ENCODE measurements at places on chromosomes 2 and 18.
A peak's percentile ranks its signal among the peaks of the same experiment; 100 is the strongest.

DNA sequence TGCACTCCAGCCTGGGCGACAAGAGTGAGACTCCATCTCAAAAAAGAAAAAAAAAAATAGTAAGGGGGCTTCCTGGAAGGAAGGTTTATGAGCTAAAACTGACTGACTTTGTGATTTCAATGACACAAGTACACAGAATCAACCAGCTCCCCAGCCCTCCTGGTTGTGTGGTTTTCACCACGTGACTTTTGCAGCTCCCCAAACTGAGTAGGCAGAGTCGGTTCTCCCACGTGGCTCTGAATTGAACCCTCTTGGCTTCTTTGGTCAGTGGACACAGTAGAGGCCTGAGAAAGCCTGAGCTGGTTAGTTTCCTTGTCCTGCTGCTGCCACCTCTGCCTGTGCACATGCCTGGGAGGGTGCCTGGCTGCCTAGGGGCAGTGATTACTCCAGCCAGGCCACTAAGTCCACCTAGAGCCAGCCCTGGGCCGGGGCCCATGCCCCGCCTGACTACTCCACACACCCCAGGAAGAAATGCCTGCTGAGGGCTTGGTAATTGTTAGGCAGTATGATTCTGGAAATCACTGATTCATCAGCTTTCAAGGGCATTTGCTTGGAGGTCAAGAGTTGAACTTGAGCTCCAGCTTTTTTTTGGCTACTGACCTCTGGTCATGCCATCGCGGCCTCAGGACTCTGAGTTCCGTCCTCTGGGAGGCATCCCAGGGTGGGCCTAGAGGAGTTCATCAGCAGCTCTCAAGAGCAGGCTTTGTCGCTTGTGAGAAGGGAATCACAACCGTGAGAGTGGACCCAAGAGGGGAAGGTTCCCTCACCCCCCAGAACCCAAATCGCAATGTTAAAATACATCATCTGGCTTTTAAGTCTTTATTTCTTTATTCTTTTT, 431.9 kb upstream of the HS6ST1 start:
- no peak for DNase-seq

- DNase-seq, result peak; percentile 35
Measured at GRCh38 chr2:130873700-130874346, 37.1 kb downstream of the ARHGEF4 start.

DNA sequence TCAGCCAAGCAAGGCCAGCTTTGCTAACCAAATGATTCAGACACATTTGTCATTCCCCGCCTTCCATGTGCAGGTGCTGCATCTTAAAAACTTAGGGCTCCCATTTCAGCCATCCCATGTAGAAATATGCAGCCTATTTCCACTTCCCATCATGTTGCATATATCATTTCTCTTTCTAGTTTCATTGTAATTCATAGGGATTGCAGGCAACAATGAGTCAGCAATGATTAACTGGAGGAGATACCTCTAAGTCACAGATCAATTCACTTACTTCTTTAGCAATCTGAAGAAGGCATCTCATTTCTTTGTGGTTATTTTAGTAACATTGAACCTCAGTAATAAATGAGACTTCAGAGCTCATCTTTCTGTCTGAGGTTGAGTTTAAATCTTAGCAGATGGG, 276.1 kb upstream of the PKDCC start:
- DNase-seq, result no peak

DNA sequence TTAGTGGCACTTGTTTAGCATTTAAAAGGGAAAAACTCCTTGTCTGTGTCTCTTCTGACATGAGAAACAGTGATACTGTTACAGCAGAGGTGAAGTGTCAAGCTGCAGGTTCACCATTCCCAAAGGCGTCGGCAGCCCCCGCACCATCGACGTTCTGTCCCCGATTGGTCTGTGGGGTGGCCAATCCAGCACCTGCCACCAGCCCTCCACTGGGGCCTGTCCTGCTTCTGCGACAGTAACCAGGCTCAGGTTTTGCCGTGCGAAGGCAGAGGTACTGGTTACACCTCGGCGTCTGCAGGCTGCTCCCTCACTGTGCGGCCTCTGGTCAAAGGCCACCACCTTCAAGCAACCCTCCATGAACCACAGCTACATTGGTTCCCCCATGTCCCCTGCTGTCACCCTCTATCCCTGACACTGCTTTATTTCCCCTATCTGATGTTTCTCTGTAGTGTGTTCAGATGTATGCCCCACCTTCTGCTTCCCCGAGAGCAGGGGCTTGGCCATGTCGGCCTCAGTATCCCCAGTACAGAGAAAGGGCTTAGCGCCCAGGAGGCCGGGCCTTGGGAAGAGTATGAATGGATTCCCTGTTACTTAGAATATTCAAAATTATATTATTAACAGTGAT, 8.6 kb upstream of the ESPNL start:
- no peak for DNase-seq

GRCh38 chr2:219249203-219249980, 3.7 kb upstream of the TUBA4B start:
- peak; percentile 45 for DNase-seq

DNA sequence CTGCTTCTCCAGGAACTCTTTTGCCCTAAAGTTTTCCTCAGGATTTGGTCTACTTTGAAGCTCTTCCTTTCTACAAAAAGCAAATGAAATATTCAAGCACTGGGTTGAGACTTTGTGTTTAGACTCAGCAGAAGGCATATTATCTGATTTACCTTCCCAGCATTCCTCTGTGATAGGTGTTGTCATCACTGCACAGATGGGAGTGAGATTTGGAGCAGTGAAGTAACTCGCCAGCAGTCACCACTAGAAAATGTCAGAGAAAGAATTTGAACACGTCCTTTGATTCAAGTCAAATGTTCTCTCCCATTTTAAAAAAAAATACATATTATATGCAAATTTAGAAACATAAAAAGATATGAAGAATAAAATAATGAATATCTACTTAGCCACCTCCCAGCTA, 112.2 kb downstream of the DNAH6 start:
- no peak for DNase-seq

DNA sequence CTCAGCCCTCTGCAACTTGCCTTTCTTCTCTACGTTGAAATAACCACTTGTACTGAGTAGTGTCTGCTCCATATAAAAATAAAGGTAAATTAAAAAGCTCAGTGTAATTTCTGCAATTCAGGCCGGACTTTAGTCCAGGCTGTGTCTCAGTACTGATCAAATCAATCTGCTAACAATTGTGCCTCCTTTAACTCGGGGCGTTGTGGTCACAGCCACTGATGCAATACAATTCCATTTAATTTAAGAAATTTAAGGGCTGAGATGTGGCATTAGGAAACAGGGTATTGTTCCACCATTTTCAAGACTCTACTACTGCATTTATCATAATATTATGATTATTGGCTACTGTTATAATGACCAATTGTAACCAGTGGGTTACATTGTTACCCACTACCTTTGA, 60.0 kb upstream of the NPAS2 start:
- DNase-seq, result no peak

DNA sequence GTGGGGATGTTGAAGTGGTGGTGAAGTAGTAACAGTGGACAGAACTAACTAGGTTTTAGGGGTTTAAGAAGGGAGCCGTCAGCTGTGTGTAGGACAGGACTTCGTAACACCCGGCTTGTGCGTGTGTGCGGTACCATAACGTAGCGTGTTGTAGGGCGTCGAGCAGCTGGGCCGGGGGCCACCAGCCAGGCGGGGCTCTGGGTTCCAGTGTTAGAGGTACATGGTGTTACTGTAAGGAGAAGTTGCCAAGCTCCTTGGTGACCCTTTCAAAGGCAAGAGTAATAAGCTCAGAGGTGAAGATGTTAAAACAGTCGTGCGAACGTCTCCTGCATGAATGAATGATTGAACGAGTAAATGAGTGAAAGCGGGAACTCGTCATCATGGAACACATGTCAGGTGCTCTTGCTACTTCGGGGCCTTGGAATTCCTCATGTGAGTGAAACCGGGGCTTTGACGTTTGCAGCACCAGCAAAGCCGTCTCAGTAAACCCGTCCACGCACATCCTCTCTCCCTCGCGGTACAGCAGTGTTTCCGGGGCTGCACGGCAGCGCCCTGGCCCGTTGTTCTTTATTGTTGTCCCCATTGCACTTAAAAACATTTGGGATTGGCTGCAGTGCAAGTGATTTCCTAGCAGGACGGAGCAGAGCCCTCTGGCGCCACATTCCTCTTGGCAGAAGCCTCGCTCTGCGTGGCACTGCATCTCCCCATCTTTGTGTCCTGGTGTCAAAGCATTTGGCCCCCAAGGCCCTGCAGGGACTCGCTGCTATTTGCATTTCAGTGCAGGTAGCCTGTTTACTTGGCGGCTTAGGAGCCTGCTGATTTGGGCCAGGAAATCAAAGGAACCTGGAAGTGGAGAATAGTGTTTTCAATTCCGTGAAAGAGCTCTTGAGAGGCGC, 115.0 kb downstream of the GBX2 start:
- DNase-seq, result no peak

DNA sequence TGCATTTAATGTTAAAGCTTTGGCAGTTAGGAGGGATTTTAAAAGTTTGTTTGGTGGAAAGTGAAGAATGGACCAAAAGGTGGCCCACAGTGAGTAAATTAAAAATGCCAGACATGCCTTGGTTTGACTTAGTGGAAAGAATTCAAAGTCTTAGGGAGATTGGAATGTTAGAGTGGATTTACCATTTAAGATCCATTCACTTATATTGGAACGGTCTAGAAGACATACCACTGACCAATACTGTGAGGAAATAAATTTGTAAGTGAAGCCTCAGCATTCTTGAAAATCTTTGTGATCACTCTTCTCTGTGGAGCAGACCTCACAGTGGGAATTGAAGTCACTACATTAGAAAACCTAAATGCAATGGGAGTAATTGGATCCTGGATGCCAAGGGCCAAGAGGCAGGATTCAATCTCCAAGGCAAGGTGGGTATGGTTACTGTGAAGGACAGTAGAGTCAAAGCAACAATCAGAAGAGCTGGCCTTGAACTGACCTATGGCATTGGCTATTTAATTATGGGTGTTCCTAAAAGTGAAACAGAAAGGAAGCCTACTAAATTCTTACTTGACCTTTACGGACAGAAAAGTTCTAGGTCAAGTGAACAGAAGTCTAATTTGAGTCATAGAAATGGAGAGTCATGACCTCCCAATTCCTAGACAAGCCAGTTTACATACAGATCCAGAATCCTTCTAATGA, 40.2 kb upstream of the VRK2 start:
- no peak for DNase-seq

DNA sequence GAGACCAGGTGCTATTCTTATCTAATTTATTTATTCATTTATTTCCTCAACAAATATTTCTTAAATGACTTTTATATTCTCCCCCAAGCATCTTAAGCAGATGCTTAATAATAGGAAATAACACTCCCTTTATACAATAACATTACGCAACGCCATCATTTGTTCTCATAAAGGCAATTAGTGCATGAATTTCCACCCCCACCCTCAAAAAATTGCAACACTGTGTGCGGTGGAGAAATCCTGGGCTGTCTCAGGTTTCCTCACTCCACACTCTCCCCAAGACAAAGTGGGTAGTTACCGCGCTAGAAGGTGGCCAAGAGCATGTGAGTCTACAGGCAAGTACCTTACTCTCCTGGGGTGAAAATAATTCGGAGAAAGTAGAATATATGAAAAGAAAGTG, 37.0 kb upstream of the CTDP1 start:
- DNase-seq, result no peak

GRCh38 chr2:200787351-200788120, 24.2 kb upstream of the BZW1 start:
- no peak for DNase-seq

- DNase-seq, result no peak
Measured at GRCh38 chr2:188527141-188527540, 235.5 kb downstream of the GULP1 start.

GRCh38 chr18:65761636-65762295, 11.0 kb downstream of the CDH7 start:
- no peak for DNase-seq

DNA sequence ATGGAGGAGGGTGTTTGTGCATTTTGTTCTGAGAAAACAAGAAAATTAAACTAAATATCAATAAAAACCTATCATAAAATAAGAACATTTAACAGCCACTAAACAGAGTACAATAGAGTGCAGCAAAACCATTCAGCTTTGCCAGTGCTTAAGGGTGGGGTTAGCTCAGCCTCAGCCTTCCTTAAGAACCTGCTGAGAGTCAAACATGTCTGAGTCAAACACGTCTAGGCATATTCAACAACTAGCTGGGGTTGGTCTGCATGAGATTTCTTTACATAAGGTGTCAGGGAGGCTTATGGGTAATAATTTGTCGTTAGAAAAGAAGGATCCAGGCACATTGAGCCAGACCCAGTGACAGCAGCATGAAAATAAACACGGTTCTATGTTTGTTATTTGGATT, 298.2 kb downstream of the SP3 start:
- no peak for DNase-seq

Measured in renal cortex interstitium (tissue), 15 donors.